ENCODE measurements at places on chromosomes 5 and 9.

- no peak for DNase-seq
Observed at GRCh38 chr9:123008909-123009308, 24.6 kb upstream of the GPR21 start.

GRCh38 chr9:17807613-17808282 is 228.9 kb downstream of the SH3GL2 start:
- DNase-seq, result no peak

- no peak for DNase-seq
Observed at GRCh38 chr9:18865542-18865941, 167.5 kb downstream of the SAXO1 start.

DNA sequence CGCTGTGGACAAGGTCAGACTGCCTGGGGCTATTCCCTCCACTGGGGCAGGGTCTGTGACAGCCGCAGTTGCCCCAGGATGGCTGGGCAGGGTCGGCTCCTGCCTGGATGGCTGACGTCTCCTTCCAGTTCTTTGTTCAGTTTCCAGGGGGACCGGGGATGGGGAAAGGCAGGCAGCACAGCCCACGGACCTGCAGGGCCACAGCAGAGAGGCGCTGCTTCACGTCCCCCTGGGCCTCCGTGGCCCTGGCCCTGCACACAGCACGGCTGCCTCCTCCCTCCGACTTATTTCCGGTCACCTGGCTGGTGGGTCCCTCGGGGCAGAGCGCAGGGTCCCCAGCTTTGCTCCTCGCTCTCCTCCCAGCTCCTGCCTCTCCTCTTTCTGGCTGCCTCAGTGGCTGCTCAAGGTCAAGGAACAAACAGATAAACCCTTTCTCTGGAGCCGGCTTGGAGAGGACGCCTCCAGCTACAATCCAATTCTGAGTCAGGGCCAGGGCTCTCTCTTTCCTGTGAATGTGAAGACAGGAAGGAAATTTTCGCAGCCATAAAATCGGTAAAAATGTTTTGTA is 169.7 kb downstream of the C9orf50 start:
- no peak for DNase-seq

DNA sequence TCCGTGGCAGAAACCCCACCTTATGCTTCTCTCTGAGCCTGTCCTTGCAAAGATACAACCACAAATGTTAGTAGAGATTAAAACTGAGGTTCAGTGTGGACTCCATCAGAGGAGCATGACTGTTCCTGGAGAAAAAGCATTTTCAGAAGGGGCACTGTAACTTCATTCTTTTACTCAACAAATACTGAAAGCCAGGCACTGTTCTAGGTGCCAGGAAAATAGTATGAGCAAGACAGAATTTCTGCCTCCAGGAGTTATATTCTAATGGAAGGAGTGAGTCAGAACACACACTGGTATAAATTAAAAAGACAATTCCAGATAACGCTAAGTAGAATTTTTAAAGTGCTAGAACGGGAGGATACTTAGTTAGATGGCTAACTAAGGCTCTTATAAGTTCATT is 251.4 kb upstream of the GAS1 start:
- no peak for DNase-seq

DNA sequence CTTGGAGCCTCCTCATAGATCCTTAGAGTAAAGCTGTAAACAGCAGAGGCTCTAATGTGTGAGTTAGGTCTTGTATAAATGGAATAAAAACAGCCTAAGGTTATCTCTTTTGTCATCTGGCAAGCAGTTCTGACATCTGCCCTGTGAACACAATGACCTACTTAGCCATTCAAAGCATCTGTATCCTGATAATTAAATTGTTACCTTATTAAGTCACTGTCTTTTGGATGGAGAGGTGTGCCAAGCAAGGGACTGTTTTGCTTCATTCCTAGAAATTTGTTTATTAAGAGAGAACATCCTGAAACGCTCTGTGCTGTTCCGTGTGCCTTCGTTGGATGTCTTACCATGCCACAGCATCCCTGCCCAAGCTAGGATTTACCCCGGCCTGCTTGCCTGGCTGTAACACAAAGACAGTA is 1.5 kb downstream of the LSM11 start:
- DNase-seq, result no peak

GRCh38 chr9:89634995-89635742 is 30.4 kb downstream of the GADD45G start:
- DNase-seq, result no peak

GRCh38 chr9:121692606-121693387 is 41.4 kb downstream of the DAB2IP start:
- DNase-seq, result no peak

DNA sequence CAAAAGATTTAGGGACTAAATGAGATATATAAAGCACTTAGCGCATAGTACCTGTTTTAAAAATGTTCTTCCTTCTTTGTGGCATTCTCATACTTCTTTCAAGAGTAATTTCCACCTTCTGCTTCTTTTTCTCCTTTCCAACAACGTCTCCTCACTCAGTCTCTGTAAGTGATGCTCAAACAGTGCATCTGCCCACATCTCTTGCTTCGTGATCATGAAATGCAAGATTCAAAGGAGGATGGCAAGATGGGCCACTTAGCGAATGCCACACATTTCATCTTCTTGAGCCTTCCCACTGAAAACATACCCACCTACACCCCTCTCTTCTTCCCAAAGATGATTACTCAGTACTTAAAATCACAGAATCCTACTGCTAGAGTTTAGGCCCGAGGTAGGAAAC is 36.9 kb downstream of the MACIR start:
- no peak for DNase-seq

DNA sequence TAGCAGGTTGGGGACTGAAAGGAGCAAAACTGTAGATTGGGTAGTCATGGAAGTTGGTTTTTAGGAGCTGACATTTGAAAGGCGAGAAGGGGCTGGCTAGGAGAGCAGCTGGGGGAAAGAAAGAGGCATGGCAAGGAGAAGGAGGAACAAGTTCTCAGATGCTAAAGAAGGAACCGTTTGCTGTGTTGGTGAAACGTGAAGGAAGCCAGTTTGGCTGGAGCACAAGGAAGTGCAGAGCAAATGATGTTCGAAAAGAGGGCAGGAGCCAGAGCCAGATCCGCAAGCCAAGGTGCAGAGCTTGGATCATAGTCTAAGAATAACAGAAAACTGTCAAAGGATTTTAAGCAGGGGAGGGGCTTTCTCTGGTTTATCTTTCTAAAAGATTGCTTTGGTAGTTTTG is 276.6 kb downstream of the ASTN2 start:
- no peak for DNase-seq

DNA sequence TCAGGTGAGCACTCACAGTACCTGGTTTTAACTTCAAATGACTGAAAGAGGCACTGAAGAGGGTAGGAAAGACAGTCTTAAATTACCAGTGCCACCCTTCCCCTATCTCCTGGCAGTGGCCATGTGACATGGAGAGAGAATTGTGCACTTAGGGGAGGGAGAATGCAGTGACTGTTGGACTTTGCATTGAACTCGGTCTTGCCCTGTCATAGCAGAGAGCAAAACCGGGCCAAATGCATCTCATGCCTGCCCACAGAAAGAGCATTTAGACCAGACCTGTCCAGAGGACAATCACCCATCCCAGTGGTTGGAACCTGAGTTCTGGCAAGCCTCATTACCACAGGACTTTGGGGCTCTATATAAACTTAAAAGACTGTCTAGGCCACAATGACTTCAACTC is 211.8 kb upstream of the SH3GL2 start:
- no peak for DNase-seq

GRCh38 chr9:126119731-126120130 is 206.9 kb upstream of the MVB12B start:
- DNase-seq, result no peak

GRCh38 chr9:110440796-110441195 is 103.1 kb upstream of the TXNDC8 start:
- DNase-seq, result no peak

GRCh38 chr9:137217276-137218211 is 4.5 kb downstream of the RNF208 start:
- no peak for DNase-seq

- DNase-seq, result no peak
Observed at GRCh38 chr9:95645992-95646391, 129.2 kb upstream of the PTCH1 start.

GRCh38 chr5:68739752-68740151 is 354.1 kb upstream of the SLC30A5 start:
- no peak for DNase-seq

DNA sequence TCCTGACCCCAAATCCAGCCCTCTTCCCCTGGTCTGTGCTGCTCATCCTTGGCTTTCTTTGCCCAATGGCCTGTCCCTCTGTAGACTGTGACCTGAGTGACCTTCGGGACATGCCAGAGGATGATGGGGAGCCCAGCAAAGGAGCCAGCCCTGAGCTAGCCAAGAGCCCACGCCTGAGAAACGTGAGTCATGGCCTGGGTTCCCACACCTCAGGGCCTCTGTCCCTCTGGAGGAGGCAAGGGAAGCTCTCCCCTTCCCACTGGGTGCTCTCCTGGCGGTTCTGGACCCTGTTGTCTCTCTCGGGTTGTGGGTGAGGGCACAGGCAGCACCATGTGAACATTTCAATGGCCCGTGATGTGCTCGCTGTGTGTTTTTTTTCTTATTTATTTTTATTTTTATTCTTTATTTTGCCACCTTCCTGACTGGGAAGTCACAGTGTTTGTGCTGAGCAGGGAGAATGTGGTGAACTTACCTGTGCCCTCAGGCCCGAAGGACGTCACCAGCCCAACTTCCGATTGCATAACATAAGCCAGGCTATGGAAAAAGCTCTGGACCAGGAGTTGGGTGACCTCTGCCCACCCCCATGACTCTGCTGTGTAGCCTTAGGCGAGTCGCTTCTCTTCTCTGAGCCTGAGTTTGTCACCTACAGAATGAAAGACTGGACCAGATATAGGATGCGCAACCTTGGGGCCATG is 29.5 kb downstream of the AFAP1L1 start:
- DNase-seq, result no peak

DNA sequence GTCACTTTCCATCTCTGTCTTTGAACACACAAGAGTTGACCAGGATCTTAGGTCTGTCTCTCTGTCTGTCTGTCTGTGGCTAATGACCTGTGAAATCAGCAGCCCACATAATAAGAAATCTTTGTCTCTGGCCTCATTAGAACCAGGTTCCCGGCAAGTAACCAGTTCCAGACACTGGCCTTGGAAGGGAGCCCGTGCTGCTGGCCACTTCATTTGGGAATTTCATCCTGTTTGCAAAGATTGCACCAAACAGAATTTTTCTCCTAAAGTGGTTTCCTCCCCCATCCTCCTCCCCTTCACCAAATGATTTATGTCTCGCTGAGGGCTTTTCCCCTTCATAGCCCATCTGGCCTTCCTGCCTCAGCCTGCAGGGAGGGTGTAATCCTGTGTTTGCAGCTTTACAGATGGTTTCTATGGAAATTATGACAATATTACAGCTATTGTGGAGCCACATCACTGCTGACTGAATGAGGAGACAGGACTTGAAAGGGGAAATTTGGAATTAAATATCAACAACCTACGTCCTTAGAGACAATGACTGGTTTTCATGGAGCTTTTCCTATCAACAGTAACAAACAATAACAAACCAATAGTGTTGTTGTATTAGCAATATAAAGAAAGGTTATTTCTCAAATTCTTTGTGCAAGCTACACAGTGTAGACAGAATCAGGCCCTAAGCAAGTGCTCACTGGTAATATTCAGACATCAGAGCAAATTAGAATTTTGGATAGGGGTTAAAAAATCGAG is 25.7 kb downstream of the DPYSL3 start:
- DNase-seq, result no peak

- no peak for DNase-seq
Observed at GRCh38 chr5:10502130-10502529, 60.5 kb downstream of the ROPN1L start.

DNA sequence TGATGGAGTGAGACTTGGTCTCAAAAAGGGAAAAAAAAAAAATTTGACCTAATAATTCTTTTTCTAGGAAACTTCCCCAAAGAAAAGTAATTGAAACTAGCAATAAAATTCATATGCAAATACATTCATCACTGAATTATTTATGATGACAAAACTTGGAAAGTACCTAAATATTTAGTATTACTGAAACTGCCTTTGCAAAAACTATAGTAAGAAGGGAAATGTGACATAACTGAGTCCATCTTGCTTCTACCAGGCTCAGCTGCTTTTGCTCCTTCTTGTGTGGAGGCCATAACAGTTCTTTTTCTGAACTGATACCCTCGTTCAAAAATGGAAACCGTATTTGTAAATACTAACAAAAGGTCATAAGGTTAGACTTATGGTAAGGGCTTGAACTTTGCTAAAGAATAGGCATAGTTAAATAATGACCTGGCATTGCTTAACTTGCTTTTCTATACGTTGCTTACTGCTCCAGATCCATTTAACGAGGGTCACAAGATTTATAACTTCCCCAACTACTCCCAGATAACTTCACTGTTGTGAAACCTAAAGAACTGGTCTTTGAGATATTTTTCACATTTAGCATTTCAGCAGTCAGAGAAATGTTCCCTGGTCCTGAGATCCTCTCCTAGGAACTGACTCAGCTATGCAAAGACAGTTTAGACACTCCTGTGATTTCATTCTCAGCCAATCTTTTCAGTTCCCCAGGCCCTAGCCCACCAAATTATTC is 68.4 kb downstream of the CFAP95 start:
- DNase-seq, result no peak

- no peak for DNase-seq
Observed at GRCh38 chr9:109453210-109453842, 44.8 kb downstream of the PTPN3 start.

DNA sequence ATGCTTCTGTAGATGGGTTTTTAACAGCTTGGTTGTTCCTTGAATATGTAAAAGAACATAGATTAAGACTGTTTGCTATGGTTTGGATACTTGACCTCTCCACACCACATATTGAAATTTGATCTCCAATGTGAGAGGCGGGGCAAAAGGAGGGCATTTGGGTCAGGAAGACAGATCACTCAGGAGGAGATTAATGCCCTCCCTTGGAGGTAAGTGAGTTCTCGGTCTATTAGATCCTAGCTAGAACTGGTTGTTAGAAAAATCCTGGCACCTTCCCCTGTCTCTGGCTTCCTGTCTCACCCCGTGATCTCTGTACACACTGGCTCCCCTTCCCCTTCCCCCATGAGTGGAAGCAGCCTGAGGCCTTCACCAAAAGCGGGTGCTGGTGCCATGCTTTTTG is 281.1 kb upstream of the ANKRD55 start:
- no peak for DNase-seq

DNA sequence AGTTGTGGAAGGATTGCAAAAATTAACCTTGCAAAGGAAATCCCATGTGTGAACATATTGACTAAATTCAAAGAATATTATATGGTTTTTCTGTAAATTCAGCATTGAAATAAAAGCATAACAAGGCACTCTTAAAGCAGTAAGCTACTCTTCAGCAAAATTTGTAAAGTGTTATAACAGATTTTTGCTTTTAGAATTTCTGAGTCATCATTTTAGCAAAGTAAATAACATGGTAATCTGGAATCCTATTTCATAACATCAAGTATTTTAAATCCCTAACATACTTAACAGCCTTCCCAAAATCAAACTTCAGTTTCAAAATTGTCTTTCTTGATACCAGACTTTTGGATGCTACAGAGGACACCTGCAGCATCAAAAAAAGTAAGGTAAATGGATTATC is 436.0 kb upstream of the CDH9 start:
- no peak for DNase-seq

DNA sequence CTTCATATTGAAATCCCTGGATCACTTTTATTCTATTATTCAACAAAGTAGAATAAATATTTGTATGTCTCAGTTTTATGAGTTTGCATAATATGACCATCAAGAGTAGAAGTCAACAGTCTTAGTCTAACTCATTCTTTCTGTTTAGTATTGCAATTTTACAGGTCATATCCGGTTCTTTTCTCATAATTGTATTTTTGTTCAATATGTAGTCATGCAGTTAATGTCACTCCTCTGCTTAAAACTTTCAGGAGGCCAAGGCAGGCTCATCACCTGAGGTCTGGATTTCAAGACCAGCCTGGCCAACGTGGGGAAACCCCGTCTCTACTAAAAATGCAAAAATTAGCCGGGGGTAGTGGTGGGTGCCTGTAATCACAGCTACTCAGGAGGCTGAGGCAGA is 148.4 kb upstream of the TRPM3 start:
- DNase-seq, result no peak

All from stimulated activated CD4-positive, alpha-beta T cell treated with anti-CD3 and anti-CD28 coated beads, Interleukin-1b, Interleukin-23, amount 100 ng/mL, for 1 hour (primary cell).